Epithelial cell of proximal tubule (primary cell): ENCODE measurements at places on chromosomes 1 and 21.

DNA sequence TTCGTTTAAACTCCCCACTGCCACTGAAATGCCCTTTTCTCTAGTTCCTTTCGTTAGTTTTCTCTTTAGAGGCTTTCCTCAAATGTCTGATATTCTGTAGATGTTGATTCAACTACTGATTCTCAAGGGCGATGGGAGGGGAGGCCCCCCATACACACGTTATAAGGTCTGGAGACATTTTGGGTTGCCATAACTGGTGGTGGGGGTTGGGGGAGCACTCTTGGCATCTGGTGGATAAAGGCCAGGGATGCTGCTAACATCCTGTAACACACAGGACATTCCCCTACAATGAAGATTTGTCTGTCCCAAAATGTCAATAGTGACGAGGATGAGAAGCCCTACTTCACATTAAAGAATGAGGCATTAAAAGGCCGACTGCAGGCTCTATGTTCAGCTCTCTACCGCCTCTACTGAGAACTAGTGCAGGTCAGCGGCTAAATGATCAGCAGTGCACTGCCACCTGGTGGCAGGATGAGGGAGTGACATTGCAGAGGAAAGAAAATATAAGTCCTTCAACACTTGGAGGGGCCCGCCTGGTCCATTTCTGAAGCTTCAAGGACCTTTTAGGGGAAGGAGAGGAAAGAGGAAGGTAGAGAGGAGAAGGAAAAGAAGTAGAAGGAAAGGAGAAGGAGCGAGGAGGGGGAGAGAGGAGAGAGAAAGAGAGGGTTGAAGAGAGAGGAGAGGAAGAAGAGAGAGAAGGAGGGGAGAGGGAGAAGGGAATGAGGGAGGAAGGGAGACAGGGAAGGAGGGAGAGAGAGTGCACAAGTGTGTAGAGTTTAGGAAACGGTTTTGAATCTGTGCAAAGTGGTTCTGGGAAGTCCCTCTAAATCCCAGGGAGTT lies 29.4 kb downstream of the ALG14 start:
- no peak for DNase-seq

DNA sequence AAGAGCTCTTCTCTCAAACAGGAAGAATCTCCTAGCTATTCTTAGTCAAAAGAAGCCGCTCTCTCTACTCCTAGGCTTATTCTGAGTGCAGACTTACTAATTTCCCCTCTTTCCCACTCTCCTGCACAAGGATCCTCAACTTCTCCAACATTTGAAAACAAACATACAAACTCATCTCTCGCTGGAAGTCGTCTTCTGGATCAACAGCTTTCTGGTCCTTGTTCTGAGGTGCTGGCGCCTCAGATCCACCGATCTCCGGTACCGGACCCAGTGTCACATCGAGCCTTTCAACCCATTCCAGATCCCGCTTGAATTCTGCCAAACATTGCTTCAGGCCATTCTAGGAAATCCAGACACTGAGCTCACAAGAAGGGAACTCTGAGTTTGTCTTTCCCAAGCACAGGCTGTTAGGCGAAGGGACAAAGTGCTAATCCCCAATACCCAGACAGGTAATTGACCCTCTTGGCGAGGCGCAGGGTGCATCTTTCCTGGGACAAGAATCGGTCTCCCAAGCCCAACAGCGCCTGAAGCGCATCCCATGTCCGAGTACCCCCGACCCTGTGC lies 696 bp downstream of the EBNA1BP2 start:
- no peak for DNase-seq

GRCh38 chr1:1073743-1074587 lies at the start of gene RNF223:
Gene RNF223 (minus strand): TSS chr1:1074306. CDS start chr1:1072566, 1,740 bp downstream.
- no peak for DNase-seq

GRCh38 chr21:46093668-46094400 lies 4.1 kb upstream of the COL6A2 start:
- no peak for DNase-seq

DNA sequence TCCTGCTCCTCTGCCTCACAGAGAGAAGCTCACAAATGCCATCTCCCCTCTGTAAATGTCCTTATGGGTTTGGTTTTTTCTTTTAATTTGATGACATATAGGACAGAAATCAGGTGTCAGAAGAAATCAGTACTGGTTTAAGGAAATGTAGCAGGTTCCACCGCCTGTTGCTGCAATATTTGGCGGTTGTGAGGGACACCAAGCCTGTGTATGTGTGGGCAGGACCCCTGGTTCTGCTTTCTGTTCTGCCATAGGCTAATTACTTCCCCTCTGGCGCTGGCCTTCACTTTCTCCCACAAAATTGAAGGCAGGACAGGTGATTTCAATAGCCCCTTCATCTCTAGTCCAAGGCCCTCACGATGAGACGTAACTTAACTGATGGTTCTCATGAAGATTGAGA lies 69.2 kb downstream of the PRDM2 start:
- no peak for DNase-seq

DNA sequence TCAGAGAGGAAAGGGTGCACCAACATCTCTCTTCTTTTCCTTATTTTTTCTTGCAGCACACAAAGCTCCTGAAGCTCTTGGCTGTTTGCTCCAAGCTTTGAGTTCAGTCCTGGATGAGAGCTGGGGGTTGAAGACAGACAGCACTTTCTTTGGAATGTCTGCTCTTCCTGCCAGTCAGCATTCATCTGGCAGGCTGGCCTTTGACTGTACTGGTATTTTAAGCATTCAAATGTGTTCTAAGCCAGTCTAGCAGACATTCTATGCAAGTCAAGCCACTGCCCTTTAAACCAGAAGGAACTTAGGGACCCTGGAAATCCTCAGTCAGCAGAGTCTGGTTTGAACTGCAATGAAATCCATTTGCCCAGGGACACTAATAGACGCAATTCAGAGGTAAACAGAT lies 45.0 kb downstream of the XCL1 start:
- DNase-seq = no peak

DNA sequence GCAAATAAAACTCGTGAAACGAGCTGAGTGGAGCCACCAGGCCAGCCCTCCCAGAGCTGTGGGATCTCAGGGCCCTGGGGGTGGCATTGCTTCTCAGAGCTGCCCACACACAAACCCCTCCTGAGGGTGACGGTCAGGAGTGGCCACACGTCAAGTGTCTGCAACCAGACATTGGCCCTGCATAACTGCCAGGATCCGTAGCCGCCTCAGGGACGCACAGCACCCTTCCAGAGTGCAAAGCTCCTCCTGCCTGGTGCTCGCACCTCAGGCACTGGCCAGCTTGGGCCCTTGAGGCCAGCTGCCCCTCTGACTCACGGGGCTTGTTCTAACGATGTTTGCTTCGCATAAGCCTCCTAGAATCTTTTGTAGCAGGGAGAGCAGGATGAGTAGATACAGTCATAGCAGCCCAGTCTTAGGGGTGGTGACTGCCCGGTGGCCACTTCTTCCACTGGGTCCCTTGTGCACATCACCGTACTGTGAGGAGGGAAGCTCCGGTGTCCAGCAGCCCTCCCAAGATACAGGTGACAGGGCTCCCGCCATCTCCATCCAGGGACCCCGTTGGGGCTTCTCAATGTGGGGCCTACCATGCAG lies 5.0 kb downstream of the WNT3A start:
- no peak for DNase-seq

DNA sequence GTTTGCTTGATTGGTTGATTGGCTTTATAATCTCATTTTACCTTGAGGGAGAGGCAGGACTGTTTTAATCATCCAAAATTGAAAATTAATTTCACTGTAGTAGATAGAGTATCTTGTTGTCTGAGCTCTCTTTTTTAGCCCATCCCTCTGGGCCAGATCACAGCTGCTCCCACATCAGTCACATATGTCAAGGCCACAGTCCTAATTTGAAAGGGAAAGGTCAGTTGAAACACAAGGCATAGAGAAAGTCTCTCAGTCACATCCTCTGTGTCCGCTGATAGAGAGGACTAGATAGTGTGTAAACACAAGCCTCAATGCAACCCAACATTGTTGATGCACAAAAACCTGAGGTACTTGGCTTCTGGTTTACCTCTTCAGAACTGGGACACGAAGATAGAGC lies 6.8 kb downstream of the C1orf74 start:
- DNase-seq = no peak

DNA sequence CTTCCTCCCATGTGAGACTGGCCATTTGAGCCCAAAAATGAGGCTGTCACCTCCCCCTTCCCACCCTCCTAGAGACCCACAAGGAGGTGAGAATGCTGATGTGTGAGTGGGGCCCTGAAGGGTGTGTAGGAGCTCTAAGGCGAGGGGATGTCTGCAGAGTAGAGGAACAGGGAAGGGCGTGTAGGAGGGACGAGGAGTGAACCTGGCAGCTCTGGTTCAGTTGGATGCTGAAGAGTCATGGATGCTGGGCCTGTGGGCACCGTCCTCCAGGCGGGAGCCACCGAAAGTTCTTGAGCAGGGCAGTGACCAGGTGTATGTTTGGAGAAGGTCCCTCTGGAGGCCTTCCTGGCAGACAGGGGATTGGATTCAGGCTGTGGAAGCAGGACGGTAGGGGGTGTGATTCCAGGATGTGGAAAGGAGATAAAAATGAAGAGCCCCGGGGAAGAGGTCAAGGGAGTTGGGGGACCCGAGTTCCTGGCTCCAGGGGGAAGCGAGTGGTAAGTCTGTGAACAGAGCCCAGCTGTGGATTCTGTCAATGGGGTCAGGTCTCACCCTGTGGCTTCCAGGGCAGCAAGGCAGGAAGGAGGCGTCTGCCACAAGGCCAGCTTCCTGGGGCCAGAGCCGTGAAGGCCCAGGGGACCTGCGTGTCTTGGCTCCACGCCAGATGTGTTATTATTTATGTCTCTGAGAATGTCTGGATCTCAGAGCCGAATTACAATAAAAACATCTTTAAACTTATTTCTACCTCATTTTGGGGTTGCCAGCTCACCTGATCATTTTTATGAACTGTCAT lies 7.9 kb downstream of the SAMD11 start:
- DNase-seq = no peak

GRCh38 chr1:31609514-31610118 lies 7.9 kb upstream of the HCRTR1 start:
- DNase-seq = no peak

DNA sequence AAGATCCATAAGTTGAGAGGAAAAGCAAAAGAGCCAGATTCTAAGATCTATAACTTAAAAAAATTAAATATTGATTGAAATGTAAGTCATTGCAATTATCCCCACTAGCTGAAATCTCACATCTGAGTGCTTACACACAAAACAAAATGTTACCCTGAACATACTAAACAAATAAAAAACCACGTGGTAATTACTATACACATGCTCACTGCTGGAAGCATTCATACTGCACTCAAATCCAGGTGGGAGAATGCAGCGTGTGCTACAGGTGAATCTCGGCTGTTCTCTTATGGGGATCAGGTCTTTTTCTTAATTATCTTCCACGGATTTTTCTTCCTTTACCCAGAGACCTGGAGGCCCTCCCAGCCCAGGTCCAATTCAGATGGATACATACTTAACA lies 74.3 kb downstream of the SDC3 start:
- DNase-seq = no peak

GRCh38 chr1:155136748-155137147 lies 1.1 kb downstream of the SLC50A1 start:
- no peak for DNase-seq

DNA sequence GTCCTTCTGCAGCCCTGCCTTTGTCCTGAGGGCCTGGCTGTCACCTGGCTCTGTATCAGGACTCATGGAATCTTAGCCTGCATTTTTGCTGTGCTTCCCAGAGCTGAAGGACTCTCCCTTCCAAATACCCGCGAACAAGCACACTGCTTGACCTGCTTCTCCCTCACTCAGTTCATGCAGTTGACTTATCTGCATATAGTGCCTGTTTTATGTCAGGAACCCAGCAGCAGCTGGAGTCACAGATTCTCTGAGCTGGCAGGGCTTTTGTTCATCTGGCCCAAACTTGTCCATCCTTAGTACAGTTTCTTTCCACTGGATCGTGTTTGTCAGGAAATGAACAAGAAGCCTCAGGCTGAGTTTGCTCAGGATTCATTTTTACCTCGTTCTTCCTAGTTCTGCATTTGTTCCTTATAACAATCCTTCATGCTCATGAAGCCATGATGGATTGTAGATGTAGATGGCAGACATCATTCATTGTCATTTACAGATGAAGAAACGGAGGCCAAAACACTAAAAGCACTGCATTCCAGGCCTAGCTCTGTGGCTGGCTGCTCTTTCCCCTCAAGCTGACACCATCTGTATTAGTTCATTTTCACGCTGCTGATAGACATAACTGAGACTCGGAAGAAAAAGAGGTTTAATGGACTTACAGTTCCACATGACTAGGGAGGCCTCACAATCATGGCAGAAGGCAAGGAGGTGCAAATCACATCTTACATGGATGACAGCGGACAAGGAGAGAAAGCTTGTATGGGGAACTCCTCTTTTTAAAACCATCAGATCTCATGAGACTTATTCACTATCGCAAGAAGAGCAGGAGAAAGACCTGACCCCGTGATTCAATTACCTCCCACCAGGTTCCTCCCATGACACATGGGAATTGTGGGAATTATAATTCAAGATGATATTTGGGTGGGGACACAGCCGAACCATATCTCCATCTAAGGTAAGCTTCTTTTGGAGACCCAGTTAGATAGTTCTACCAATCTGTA lies 150.9 kb downstream of the HIVEP3 start:
- DNase-seq = no peak

DNA sequence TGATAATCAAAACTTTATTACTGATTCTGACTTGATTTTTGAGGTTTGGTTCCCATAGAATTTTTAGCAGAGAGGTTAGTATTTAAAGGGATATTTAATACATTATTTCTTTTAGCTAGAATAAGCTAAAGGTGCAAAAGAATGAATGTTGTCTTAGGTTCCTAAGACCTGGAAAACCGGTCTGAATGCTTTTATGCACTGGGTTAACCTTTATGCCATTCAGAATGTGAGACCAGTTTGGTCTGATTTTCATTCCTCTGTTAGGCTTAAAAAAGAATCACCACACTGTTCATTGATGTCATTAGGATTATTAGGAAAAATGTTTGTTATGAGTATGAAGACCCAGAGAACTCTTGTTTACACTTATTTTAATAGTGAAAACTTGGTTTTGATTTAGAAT lies 30.1 kb downstream of the RAP1A start:
- no peak for DNase-seq
